Activated T-cell treated with anti-CD3 and anti-CD28 coated beads, Interleukin-2, amount 50 U/mL, for 72 hours (primary cell): ENCODE measurements at places on chromosomes 4 and X. TPM values are rescaled to one million over a fixed set of nuclear protein-coding genes. Genes with fewer than 3 reads are reported as not detected.

The FAM156A gene
- total RNA-seq: 23.8 TPM

The ZNF157 gene
- total RNA-seq: 0.60 TPM

The CFI gene
- total RNA-seq: 0.81 TPM

The VEGFD gene
- not detected for total RNA-seq

The FHDC1 gene
- total RNA-seq: 0.10 TPM

The ITIH6 gene
- total RNA-seq: not detected

The RBM47 gene
- 10.9 TPM for total RNA-seq

The PASD1 gene
- total RNA-seq: not detected

DNA sequence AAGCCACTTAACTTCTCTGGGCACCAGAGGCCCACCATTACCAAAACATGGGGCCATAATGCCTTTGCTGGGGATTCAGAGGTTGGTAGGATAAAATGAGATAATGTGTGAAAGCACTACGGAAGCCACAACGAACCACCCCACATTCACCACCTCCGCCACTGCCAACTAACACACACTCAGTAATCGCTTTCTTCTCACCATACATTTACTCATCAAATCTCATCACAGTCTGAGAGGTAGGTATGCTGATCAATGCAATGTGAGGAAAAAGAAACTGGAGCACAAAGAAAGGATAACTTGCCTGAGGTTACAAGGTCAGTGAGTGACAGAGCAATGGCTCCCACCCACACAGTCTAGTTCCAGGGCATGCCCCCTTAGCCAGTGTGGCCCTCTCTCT lies 257.3 kb downstream of the NR3C2 start:
- H3K27ac ChIP-seq: no peak overlapping the region
- no peaks in the 10 kb centered on the region for H3K27me3 ChIP-seq

- no peak overlapping the region for H3K27ac ChIP-seq
- H3K27me3 ChIP-seq: peaks cover 21% of the 10 kb centered on the region
- DNase-seq: no peak
- H3K4me3 ChIP-seq: no peak overlapping the region
Measured at GRCh38 chrX:11421805-11422524, 128.8 kb downstream of the AMELX start.

- no peaks in the 10 kb centered on the region for H3K36me3 ChIP-seq
- DNase-seq: no peak
- no peaks in the 10 kb centered on the region for H3K4me1 ChIP-seq
- H3K27me3 ChIP-seq: no peaks in the 10 kb centered on the region
- no peak overlapping the region for H3K4me3 ChIP-seq
Measured at GRCh38 chr4:90145319-90145718, 18.1 kb downstream of the CCSER1 start.

- DNase-seq: no peak
- H3K4me3 ChIP-seq: no peak overlapping the region
- H3K4me1 ChIP-seq: no peaks in the 10 kb centered on the region
- no peaks in the 10 kb centered on the region for H3K27me3 ChIP-seq
- H3K36me3 ChIP-seq: no peaks in the 10 kb centered on the region
Measured at GRCh38 chr4:1786544-1787362, 6.3 kb upstream of the FGFR3 start.

DNA sequence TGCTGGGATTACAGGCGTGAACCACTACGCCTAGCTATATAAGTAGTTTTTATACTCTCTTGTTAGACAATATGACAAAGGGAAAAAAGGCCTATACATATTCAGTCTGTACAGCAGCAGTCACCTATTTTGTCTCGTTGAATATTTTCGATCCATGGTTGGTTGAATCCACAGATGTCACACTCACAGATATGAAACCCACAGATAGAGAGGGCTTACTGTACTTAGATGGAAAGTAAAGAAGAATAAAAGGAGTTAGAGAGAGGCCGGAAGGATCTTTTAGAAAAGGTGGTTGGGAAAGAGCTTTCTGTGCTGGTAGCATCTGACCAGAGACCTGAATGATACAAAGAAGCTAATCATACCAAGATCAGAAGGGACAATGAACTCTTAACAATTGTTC lies 38.3 kb upstream of the SPINK2 start:
- peaks cover 15% of the 10 kb centered on the region for H3K4me1 ChIP-seq
- H3K27ac ChIP-seq: no peak overlapping the region
- H3K27me3 ChIP-seq: peaks cover 9% of the 10 kb centered on the region

GRCh38 chr4:1237981-1238675 lies 10.8 kb downstream of the CTBP1 start:
- DNase-seq: no peak
- H3K36me3 ChIP-seq: peaks cover 1% of the 10 kb centered on the region
- no peak overlapping the region for H3K4me3 ChIP-seq
- no peaks in the 10 kb centered on the region for H3K27me3 ChIP-seq
- no peak overlapping the region for H3K27ac ChIP-seq
- no peaks in the 10 kb centered on the region for H3K4me1 ChIP-seq

DNA sequence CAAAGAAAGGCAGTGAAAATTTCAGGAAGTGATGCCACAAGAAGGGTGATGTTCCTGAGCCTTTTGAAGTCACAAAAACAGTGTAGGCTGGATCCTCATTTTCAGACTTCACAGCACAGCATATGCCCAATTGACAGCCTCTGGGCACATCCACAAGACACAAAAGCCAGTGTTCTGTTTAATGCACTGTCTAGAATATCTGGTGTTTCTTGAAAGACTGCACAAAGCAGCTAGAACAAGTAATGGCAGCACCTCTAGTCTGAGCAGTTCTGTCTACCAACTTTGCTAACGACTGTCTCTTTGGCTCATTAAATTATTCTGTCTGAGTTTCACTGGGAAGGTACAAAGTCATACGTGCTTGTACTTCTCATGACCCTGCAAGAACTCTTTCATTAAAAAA lies 417.1 kb upstream of the GALNT7 start:
- peaks cover 1% of the 10 kb centered on the region for H3K36me3 ChIP-seq
- DNase-seq: no peak
- no peak overlapping the region for H3K27ac ChIP-seq
- no peaks in the 10 kb centered on the region for H3K27me3 ChIP-seq
- peaks cover 6% of the 10 kb centered on the region for H3K4me1 ChIP-seq
- no peak overlapping the region for H3K4me3 ChIP-seq

DNA sequence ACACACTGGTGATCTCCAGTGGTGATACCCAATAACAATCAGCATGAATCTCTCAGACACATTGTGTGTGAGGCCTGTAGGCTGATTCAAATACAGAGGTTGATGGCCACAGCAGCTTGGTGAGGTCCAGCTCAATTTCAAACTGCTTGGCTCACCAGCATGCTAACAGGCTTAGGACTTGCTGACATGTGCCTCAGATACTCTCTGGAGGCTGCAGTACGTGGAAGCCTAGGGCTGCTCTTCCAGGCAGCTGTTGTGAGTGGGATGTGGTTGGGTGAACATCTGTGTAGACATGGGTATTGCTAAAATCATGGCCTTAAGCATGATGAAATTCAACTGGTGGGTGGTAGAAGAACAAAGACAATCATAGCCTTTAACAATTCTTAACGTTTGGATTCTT lies 4.3 kb downstream of the CXCL9 start:
- no peaks in the 10 kb centered on the region for H3K36me3 ChIP-seq
- no peak for DNase-seq
- H3K27ac ChIP-seq: no peak overlapping the region
- peaks cover 26% of the 10 kb centered on the region for H3K27me3 ChIP-seq
- H3K4me1 ChIP-seq: peaks cover 12% of the 10 kb centered on the region

GRCh38 chrX:125810856-125811255 lies 355.2 kb downstream of the DCAF12L2 start:
- no peaks in the 10 kb centered on the region for H3K36me3 ChIP-seq
- no peak overlapping the region for H3K27ac ChIP-seq
- no peak for DNase-seq
- H3K27me3 ChIP-seq: no peaks in the 10 kb centered on the region
- H3K4me1 ChIP-seq: no peaks in the 10 kb centered on the region
